ENCODE measurements at places on chromosomes 13 and 19.

- DNase-seq: no peak
Observed at GRCh38 chr19:51550848-51551672, 19.6 kb upstream of the SIGLEC6 start.

GRCh38 chr13:29454931-29455481, 140.5 kb downstream of the SLC7A1 start:
- peak; percentile 61 for DNase-seq

GRCh38 chr13:21014502-21015170, 46.8 kb downstream of the LATS2 start:
- no peak for DNase-seq

DNA sequence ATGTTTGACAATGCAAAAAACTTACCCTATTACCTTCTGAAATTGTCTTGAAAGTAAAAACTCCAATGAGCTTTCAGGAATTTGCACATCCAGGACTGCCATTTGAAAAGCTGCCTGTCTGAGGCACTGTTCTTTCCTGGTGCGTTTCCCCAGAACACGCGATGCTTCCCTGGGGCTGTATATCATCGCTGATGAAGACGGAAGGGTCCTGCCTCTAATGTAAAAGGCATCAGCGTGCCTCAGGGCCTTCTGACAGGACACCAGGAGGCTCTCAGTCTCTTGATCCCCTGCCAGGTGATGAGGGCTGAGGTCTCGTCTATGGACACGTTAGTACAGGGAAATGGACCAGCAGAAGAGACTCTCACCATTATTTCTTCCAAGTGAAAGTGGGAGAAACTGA, 296.8 kb downstream of the EFNB2 start:
- DNase-seq: no peak

DNA sequence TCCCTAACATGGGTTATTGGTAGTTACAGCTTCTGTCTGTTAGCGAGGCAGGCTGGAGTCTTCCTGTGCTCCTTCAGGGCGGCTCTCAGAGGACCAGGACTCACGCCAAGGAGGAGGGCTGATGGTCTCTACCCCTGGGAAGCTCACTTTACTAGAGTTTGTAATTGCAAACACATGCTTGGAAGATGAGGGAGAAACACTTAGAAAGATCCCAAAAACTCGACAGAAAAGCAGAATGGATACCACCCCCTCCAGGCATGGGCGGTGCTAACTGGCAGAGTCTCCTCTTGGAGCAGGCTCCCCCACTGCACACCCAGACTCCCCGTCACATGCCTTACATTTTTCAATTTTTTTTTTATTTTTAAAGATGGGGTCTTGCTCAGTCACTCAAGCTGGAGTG, 62.0 kb downstream of the PARP4 start:
- DNase-seq: no peak

DNA sequence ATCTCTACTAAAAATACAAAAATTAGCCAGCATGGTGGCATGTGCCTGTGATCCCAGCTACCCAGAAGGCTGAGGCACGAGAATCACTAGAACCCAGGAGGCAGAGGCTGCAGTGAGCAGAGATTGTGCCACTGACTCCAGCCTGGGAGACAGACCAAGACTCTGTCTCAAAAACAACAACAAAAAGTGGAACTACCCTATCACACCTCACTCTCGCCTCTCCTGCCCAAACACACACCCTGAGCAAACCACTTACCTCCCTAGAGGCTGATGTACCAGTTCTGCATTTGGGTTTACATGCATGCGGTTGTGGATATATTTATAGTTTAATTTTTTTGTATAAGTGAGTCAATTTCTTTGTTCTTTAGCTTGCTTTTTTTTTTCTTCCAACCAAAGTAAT, 7.7 kb upstream of the PTOV1 start:
- no peak for DNase-seq

- no peak for DNase-seq
Observed at GRCh38 chr19:45800070-45800553, 7.5 kb upstream of the DMWD start.

DNA sequence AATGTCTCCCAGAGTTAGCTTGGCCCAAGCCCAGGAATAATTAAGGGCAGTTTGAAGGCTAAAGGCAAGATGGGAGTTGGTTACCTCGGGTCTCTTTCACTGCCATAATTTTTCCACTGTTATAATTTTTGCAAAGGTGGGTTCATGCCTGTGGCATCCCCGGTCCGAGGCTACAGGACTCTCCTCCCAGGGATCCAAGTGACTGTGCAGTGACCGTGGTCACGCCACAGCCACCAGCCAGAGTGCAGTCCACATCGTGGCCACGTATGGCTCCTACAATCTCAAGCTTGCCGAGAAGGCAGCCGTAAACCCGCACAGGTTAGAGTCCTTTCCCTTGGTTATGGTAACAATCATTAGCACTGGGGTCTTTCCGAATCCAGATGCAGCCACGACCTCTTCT, 36.8 kb downstream of the C13orf46 start:
- DNase-seq: no peak

- DNase-seq: peak; percentile 18
Observed at GRCh38 chr13:25371158-25371874, 458 bp upstream of the ATP8A2 start.

- DNase-seq: no peak
Observed at GRCh38 chr19:36032251-36033104, at the start of gene CLIP3. CLIP3 (minus strand) TSS chr19:36032873; CDS start chr19:36032357, 516 bp downstream.

GRCh38 chr13:65913173-65913572, 1317.0 kb downstream of the PCDH9 start:
- no peak for DNase-seq

DNA sequence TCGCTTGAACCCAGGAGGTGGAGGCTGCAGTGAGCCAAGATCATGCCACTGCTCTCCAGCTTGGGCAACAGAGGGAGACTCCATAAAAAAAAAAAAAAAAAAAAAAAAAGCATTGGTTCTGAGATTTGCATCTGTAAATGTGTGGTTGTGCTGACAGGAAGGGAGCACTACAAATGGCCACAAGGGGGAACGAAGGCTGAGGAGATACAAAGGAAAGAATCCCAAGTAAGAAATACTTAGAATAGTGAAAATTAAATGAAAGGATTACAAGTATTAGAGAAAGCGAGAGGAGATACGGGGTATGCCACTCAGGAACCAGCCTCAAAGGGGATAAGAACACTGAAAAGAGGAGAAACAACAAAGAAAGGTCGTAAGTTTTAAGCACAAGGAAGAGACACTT, 284.9 kb downstream of the KLF12 start:
- DNase-seq: peak; percentile 74

DNA sequence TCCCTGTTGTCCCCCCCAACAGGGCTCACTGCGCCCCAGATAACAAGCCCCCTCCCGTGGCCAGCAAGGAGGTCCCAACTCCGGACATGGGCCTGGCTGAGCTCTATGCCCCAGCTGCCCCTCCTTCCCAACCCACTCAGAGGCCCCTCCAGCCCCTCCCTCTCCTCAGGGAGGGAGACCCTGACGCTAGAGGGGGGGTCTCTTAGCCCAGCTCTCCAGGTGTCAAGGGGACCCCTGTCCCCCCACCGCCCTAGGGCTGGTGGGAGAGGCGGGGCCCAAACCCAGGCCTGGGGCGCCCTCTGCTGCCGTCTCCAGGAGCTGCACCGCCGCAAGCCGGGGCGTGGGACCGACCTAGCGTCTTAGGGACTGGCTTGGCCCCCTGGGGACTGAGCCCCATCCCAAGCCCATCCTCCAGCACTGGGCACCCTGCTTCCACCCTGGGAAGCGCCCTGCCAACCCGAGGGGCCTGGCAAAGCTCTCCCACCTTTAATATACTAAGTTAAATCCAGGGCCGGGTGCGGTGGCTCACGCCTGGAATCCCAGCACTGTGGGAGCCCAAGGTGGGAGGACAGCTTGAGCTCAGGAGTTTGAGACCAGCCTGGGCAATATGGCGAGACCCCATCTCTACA, 1.4 kb downstream of the GRIN3B start:
- peak; percentile 61 for DNase-seq

- DNase-seq: peak; percentile 69
Observed at GRCh38 chr13:44312834-44313551, 60.6 kb upstream of the SERP2 start.

DNA sequence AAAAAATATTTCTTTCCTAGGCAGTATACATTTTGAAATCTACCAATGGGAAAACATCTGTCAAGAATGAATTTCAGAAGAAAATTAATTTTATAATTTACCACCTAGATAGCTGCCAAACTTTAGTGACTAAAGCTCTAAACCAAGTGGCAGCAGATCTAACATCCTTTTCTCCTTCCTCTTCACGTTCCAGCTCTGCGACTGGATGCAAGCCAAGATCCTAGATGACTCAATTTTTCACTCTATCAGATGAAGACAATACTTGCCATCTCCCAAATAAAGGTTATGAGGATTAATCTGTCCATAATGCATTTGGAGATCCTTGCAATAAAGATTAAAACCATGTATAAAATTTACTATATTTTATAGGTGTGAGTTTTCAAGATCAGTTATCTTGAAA, 66.7 kb upstream of the MIR17HG start:
- DNase-seq: peak; percentile 78

GRCh38 chr19:34999498-35000337, at the start of gene GRAMD1A:
GRAMD1A (plus strand) TSS chr19:35000323; CDS start chr19:35000479, 156 bp downstream.
- DNase-seq: peak; percentile 92

- DNase-seq: no peak
Observed at GRCh38 chr19:4538601-4538954, 1.3 kb downstream of the LRG1 start.

DNA sequence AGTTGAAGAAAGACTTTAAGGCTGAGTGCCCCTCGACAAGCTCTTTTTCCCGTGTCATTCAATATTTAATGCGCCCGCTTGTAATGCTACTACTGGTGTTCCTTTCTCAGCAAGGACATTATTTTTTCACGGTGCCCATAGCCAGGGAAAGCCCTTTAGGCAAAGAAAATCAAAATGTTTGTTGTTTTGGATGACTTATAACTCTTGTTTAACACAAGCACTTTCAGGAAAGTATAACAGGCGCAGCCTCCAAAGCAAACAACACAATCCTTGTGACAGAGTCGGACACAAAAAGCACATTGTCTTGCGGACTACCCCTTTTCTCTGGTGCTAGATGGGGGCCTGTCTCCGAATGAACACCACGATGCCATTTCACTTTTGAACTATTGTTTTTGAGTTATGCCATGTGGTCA, 12.4 kb downstream of the ZIC5 start:
- DNase-seq: no peak

- no peak for DNase-seq
Observed at GRCh38 chr13:31000889-31001288, 68.4 kb downstream of the TEX26 start.

- DNase-seq: no peak
Observed at GRCh38 chr19:803099-803561, 5.9 kb downstream of the PTBP1 start.

- DNase-seq: no peak
Observed at GRCh38 chr13:35367586-35367985, 108.9 kb downstream of the MAB21L1 start.

GRCh38 chr13:100356889-100357288, 231.7 kb downstream of the GGACT start:
- DNase-seq: peak; percentile 34

GRCh38 chr13:67033170-67033569, 197.0 kb downstream of the PCDH9 start:
- DNase-seq: peak; percentile 42

GRCh38 chr19:38561658-38562057, 56.1 kb downstream of the MAP4K1 start:
- no peak for DNase-seq

GRCh38 chr19:30815889-30816580, 443.9 kb downstream of the ZNF536 start:
- no peak for DNase-seq

GRCh38 chr19:50818859-50819472, 4.6 kb downstream of the KLK1 start:
- no peak for DNase-seq

DNA sequence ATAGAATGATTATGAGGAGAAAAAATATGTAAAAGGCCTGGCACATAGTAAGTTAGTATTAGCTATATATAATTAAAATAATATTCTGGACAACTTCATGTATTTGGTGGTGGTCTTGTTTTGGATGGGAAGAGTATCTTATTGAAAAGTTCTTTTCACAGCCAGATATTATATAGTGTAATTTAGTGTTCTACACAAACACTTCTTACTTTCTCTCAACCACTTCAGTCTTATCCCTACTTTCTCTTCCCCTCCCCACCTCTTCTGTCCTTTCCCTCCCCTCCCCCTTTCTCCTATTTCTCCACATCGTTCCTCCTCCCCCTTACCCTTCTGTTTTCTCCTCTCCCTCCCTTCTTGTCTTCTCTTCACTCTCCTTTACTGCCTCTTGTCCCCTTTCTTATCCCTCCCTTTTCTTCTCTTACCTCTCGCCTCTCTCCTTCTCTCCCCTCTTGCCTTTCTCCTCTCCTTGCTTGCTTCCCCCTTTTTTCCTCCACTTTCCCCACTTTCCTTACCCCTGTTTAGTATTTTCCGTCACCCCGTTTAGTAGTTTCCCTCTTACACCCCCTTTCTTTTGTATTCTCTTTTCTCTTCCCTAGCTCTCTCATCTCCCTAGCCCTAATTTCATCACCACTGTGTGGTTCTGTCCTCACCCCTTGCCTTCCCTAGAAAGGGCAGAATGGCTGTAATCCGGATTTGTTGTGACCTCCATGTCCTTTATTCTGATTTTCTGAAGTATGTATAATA, 107.2 kb upstream of the MLNR start:
- DNase-seq: peak; percentile 38
